ENCODE measurements at places on chromosomes 6 and 20.

DNA sequence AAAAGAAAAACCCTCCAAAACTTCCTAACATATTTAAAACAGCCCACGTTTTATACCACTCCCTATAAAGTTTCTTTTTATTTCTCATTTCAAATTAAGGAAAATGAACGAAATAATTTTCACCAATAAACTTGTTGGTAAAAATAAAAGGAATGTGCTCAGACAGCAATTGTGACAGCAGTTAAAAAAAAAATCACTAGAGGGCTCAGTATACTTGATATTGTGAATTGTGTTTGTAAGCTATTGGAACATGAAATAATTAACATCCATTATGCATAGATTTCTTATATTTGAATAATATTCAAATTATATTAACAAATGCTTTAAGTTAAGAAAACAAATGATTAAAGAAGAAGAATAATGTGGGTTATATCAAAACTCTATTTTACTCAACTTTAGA lies 105.5 kb downstream of the ASCC3 start:
- no peak for DNase-seq

DNA sequence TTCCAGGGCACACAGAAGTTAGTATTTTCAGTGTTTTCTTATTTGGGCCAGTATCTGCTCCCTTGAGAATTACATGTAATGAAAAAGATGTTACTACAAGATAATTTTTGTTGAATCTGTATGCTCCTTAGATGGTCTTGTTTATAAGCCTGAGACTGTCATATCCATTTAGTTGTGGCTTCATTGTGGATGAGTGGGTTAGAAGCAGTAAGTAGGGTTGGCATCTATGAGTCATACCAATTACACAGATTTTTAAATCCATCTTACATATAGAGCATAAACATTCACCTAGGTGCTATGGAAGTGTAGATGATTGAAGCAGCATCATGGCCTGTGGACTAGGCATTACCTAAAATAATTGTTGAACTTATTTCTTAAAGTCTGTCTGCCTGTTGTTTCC lies 13.5 kb upstream of the BAG2 start:
- no peak for DNase-seq

- no peak for DNase-seq
These were observed 114.8 kb downstream of the DHX35 start for GRCh38 chr20:39076958-39077357.

DNA sequence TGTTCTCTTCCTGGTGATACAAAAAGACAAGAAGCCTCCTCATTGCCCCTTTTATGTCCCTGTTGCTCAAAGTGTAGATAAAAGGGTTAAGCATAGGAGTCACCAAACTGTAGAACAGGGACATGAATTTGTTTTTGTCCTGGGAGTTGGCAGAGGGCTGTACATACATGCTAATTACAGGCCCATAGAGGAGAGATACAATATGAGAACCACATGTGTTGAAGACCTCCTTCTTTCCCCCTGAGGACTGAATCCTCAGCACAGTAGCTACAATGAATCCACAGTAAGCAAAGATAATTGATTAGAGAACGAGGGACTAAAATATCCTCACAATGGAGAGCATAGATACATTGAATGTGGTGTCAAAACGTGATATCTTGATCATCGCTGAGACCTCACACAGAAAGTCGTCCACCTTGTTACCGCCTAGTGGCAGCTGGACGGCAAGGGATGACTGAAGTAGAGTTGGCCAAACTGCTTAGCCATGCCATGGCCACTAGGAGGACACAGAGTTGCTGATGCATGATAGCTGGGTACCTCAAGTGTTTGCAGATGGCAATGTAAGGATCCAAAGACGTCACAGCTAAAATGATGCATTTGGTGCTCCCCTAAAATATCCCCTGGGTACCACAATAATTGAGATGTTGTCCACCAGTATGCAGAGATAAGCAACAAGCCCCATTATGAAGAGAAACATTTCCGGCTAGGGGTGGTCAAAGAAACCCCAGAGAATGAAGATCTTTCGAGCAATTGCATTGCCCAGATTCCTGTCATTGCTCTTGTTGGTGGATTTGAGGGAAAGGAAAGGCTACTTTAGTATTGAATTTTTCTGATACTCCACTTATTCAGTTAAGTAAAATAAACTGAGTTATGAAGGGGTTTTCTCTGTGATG lies 15.0 kb downstream of the OR2B3 start:
- peak; percentile 26 for DNase-seq

DNA sequence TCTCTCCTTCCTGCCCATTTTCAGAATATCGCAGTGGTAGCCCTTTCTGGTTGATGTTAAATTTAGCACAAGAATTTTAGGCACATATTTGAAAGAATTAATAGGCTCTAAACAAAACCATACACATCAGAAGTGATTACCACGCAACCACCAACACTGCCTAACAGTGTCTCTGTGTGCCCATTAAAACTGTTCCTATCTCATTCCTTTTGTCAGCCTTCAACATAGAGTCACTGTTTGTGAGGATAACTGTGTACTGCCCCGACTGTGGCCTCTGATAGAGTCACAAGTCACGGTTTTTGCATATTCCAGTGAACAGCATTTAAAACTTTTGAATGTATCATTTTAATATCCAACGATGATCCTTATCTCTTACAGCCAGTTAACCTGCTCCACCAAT lies 116.8 kb upstream of the TNFAIP3 start:
- DNase-seq = no peak

DNA sequence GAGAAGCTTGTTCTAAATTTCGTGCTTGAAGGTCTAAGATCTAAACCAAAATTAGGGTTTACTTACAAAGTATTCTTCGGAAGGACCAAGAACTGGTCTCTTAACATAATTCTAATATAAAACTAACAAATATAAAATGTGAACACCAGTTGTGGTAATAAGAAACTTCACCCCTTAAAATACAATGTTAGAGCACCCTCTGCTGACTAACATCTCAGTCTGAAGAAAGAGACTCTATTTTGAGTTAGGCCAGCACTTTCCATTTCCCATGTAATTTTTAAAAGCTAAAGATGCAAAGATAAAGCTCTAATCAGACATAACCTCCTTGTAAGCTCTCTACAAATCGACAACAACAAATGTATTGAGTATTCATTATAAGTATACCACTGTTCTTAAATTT lies 24.6 kb downstream of the ATG5 start:
- DNase-seq = peak; percentile 23

DNA sequence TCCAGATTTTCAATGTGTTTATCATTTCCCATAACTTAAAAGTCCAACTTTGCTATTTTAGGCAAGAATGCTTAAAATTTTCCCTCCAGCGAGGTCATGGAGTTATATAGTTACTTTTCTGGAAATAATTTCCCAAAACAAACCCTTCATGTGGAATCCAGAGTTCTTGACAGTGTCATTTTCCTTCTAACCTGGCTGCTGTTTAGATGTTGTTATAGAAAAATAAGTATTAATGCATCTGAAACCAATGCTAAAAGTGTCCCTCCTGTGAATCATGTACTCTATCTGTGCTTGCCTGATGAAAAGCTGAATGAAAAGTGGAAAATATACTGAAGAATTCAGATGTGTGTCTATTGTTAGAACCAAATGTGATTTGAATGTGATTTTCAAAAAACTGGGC lies 245.3 kb upstream of the HSF2 start:
- DNase-seq = no peak

DNA sequence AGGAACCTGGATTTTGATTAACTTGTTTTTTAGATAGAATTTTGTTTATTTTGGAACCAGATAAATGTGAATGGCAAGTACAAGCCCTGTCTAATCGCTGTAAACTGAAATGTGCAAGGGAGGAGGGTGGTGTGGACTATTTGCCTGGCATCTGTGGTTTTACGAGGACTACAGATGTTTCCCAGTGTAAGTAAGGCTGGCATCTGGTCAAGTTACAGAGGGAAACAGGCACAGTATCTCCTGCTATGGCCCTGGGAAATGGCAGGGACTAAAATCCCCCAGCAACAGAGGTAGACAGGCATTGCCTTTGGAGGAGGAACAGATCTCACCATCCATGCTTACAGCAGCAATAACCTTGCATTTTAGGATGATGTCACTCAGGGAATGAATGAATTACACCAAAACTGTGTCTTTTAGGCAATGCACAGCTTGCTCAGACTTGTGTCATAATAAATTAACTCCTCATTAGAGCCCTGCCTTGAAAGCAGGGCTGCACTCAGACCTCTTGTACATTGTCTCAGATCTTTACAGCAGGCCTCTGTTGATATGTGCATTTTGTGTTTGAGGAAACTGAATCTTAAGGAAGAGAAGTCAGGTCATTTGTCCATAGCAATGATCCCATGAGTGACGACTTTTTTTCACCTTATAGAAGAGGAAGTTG lies 96.2 kb downstream of the TCP11 start:
- DNase-seq = no peak

DNA sequence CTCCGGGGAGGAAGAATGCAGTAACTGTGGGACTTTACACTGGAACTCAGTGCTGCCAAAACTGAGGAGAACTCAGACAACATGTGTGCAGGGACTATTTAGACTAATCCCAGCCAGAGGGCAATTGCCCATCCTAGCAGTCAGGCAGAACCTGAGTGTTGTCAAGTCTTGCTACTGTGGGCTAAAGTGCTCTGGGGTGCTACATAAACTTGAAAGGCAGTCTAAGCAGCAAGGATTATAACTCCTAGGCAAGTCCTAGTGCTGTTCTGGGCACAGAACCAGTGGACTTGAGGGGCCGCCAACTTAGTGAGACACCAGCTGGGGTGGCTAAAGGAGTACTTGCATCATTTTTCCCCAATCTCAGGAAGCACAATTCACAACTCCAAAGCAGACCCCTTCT lies 363.8 kb upstream of the PTCHD4 start:
- no peak for DNase-seq

Measured in GM13976 (cell line).